ENCODE measurements at places on chromosomes 7 and 10.

DNA sequence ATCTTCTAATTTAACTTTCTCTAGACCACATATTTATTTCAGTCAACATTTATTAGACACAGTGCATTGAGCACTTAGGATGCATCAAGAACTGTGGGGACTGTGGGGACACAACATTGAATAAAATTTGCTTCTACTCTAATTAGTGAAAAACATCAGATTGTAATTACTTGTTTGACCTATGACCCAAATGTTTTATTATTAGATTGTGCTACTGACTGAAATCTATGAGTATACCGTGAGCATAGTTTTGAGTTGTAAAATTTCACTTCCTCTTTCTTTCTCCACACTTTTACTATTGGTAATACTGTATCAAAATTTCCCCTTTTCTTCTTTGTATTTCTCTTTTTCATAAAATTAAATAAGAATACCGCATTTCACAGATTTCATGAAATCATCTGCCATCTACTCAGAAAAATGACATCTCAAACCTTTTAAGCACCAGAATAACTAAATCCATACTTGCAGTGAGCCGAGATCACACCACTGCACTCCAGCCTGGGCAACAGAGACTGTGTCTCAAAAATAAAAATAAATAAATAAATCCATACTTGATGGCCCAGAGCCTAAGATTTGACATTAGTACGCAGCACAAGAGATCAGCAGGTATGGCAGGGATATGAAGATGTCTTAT is 25.4 kb upstream of the INPP5F start:
- no peak for DNase-seq

- peak; percentile 35 for DNase-seq
These were observed 171.8 kb downstream of the SEMA3A start for GRCh38 chr7:84022684-84023308.

DNA sequence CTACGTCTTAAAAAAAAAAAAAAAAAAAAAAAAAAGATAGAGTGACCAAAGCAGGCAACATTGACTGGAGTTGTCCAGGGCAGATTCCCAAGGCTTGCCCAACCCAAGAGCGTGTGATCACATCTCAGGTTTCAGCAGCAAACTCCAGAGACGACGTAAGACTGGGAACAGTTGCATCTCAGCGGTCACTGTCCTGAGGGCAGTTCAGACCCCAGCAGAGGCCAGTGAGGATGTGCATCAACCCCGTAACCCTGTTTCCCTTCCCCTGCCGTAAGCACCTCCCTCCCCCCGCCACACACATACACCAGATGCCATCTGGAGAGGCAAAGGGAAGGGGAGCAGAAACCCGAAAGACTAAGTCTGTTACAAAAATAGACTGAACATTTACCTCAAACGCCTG is 19.3 kb upstream of the TOMM7 start:
- DNase-seq, result no peak

- DNase-seq, result no peak
These were observed 61.6 kb upstream of the MRLN start for GRCh38 chr10:59814878-59815277.

DNA sequence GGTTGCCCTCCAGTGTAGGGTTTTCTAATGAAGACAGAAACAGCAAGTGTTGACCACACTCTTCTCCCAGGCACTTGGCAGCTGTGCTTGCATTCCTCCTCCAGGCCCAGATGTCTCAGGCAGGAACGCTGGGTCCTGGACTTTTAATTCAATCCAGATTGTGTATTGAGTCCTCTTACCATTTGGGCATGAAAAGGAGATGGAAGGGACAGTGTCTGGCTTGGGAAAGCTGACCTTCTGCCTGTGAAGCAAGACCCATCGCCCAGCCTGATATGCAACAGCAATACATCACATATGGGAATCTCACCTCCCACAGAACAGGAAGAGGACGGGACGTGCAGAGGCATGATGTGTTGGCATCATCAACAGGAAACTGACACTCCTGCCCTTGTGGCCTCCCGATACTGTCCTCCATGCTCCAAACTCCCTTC is 174.4 kb upstream of the LYZL2 start:
- no peak for DNase-seq

DNA sequence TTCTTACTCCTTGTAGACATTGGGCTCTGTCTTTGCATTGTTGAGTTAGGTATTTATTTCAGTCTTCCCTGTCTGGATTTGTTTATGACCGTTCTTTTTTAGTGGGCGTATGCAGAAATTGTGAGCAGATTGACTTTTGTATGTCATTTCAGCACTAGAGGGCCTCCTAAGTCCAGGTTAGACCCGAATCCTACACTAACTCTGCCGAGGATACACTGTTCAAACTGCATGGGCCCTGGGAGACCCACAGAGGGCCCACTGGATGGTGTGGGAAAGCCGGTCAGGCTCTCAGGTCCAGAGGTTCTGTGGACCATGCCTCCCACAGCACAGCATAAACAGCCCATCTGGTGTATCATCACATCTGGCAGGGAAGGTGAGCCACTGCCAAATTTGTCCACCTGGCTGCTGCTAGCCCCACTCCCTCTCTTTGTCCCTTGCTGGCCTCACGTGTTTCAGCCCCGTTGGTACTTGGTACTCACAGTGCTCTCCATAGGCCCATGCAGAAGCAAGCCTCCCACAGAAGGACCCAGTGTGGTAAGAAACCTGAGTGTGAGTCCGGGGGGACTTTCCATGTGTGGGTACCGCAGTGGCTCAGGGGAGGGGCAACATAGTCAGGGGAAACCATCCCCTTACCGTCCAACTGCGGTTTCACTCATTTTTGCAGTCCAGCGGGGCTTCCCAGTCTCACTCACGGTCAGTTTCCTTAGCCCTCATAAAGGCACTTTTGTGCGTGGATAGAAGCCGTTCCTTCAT is 112.8 kb downstream of the APBB1IP start:
- no peak for DNase-seq

GRCh38 chr7:94176694-94177200 is 172.6 kb upstream of the BET1 start:
- no peak for DNase-seq

GRCh38 chr7:35504365-35504764 is 190.6 kb downstream of the HERPUD2 start:
- no peak for DNase-seq

- peak; percentile 48 for DNase-seq
These were observed 16.9 kb upstream of the REEP3 start for GRCh38 chr10:63504145-63504881.

- no peak for DNase-seq
These were observed 321.0 kb downstream of the WDR37 start for GRCh38 chr10:1377231-1377630.

DNA sequence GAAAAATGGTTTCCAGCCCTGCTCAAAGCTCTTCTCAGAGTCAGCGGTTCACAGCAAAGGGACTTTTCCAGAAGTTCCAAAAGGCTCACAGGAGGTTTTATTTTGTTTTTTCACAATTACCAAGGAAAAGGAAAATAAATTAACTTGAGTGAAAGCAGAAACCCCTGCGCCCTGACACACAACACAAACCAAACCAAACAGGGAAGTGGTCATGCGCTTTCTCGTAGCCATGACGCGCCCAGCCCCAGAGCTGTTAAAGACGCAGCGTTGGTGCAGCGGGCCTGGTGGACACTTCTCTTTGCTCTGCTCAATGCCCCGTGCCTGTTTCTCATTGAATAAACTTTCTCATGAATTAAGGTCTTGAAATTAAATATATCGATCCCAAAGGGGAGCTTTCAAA is 134.4 kb upstream of the LYZL2 start:
- DNase-seq, result no peak

Measured in kidney tubule cell (primary cell).